ENCODE measurements at places on chromosomes 2 and 18.

DNA sequence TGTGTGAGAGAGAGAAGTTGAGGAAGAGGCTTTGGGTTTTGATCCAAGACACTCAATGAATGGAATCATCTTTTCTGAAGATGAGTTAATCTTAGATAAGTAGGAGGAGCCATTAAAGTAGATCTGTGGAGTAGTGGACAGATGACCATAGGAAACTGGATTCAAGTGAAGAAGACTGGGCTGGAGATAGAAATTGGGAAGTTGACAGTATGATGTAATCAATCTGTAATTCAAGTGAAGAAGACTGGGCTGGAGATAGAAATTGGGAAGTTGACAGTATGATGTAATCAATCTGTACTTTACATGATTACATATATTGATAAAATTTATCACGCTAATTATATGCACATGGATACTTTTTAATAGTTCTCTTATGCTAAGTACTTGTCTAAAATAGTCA lies 92.8 kb downstream of the PHLPP1 start:
- DNase-seq = no peak

DNA sequence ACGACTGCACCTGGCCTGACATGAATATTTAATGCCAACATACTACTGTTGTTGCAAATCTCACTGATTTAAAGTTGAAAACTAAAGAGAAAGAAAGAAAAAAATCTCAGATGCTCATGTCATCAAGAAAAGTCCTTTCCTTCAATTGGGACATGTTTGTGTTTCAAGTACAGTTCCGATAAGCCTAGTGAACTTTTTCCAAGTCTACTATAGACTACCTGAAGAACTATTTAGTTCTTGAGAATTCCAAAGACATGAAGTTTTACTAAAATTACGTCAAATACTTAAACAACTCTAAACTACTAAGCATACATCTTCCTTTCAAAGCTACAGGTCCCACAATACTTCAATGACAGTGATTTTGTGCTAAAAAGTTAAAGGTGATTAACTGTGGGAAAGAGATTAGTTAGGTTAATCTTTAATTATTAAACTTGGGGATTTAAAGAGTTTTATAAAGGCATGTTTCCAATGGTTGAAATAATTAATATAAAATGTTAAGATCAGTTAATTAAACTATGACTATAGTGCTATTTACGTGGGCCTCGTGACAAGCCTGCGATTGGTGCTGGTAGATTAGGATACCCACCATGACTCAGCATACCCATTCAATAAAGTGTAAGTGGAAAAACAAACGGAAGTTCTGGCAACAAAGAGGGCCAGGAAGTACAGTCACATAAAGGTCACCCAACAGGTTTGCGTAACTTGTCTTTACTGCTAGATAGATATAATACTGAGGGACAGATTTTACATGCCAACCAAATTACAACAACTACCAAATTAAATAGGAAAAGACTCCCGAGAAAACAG lies 55.5 kb downstream of the SEPTIN10 start:
- DNase-seq = no peak

- no peak for DNase-seq
Measured at GRCh38 chr2:224008702-224009261, 30.3 kb downstream of the SERPINE2 start.

GRCh38 chr18:79974025-79974654 lies 9.7 kb downstream of the HSBP1L1 start:
- no peak for DNase-seq

- DNase-seq = no peak
Measured at GRCh38 chr18:69897397-69898108, 50.1 kb downstream of the CD226 start.

DNA sequence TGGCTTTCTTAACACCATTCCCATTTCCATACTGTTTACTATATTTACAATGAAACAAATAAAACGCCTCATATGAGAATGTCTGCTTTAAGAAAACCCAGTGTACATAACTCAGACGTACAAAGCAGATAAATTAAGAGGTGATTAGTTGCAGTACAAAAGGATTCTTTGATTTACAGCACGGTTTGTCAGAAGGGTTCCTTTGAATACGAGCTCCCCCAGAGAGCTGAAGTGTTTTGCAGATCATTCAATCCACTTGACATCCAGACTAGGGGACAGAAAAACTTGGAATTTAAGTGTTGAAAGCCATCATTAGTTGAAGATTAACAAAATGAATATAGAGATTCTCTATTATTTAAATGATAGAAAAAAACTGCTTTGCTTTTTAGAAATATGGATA lies 72.5 kb downstream of the RAPGEF4 start:
- DNase-seq = no peak

GRCh38 chr2:60707750-60708371 lies 48.2 kb upstream of the PAPOLG start:
- peak; percentile 38 for DNase-seq

DNA sequence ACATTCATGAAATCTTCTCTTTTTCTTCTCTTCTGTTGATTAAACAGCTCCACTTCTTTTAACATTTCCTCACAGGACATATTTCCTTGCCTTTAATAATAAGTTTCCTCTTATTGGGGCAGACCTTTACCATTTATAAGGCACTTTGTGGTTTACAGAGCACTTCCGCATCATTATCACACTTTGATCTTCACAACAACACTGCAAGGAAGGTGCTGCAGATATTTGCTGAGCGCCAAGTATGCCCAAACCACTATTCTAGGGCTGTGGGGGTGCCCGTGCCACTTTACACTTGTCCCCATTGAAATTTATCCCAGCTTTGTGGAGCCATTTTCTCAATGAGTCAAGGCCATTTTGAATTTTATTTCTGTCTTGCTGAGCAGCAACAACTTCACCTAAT lies 246.6 kb downstream of the SS18 start:
- DNase-seq = no peak

DNA sequence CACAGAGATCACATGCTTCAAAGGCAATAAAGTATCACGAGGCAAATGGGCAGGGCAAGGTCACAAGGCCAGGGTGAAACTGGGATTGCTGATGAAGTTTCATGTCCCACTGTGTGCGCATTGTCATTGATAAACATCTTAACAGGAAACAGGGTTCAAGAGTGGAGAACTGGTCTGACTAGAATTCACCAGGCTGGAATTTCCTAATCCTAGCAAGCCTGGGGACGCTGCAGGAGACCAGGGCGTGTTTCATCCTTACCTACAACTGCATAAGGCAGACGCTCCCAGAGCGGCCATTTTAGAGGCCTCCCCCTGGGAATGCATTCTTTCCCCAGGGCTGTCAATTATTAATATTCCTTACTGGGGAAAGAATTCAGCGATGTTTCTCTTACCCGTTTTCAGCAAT lies 33.2 kb downstream of the PTPN4 start:
- DNase-seq = no peak

DNA sequence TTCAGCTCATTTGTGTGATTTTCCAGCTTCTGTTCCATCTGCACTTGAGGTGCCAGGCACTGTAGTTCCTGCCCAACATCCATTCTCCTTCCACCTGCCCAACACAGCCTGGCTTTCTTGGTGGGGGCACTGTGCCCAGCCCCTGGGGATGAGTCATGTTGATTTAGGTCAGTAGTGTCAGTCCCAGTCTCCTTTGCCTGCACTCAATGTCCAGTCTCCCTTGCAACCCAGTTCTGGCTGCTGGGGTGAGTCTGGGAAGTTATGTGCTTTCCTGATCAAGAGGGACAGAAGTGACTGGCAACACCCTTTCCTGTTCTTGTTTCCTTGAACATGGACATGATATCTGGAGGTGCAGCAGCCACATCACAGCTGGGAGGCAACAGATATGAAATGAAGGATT lies 1.5 kb upstream of the ASB18 start:
- DNase-seq = no peak

GRCh38 chr2:21658907-21659477 lies 535.2 kb downstream of the TDRD15 start:
- DNase-seq = no peak

GRCh38 chr2:10012963-10013461 lies 30.3 kb upstream of the KLF11 start:
- no peak for DNase-seq

GRCh38 chr18:28411806-28412205 lies 234.9 kb upstream of the CDH2 start:
- DNase-seq = no peak

DNA sequence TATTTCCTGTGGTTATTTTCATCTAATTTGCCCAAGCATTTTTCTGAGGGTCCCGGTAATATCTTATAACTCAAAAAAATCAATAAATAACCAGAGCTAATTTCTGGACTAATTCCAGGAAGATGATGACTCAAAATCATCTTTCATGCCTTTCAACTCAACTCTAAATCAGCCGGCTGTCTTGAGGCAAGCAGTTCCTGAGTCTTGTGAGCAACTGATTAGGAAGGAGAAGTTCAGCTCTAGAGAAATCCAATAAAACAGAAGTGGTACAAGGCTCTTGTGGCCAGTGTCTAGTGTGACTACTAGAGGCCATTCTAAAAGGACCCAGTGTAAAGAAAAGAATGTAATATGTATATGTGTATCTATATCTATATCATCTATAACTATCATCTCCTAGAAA lies 890.4 kb downstream of the TRIB2 start:
- DNase-seq = no peak

- no peak for DNase-seq
Measured at GRCh38 chr2:66268756-66269155, 166.2 kb upstream of the MEIS1 start.

- no peak for DNase-seq
Measured at GRCh38 chr2:64500549-64500948, 23.6 kb upstream of the AFTPH start.

- DNase-seq = no peak
Measured at GRCh38 chr2:207008105-207008990, 69.0 kb downstream of the CPO start.

DNA sequence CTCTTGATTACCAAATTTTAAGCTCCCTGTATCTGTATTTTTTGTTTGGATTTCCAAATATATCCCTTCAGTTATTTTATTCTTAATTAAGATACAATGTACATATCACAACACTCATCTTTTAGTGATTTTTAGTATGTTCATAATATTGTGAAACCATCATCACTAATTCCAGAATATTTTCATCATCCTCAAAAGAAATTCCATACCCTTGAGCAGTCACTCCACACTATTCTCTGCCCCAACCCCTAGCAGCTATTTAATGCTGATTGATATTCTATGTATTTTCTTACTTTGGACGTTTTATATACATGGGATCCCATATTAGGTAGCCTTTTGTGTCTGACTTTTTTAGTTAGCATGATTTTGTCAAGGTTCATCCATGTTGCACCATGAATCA lies 127.4 kb upstream of the SLC8A1 start:
- no peak for DNase-seq

- DNase-seq = no peak
Measured at GRCh38 chr2:66641685-66642084, 206.8 kb downstream of the MEIS1 start.

DNA sequence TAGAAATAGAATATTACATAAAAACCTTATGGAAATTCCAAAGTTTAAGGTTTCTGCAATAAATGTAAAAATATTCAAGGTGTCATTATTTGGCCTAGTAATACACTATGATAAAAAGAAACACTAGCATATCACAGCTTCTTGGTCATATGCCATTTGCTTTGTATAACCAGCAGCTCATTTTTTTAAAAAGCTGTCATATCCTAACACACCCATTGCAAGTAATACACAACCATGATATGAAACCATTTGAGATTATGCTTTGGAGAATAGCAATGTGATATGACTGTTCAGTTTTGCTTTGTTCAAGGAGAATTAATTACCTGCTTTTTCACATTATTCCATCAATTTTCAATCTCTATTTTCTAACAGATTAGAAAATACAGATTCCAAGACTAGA lies 149.0 kb downstream of the IKZF2 start:
- DNase-seq = no peak

DNA sequence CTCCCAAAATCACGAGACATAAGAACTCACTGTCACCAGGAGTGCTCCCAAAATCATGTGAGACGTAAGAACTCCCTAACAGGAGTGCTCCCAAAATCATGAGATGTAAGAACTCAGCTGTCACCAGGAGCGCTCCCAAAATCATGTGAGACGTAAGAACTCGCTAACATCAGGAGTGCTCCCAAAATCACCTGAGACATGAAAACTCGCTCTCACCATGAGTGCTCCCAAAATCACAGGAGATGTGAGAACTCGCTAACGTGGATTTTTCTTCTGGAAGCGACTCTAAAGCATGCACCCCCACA lies 53.1 kb downstream of the CTDP1 start:
- no peak for DNase-seq

- DNase-seq = no peak
Measured at GRCh38 chr2:161230959-161231358, 70.7 kb downstream of the TANK start.
